ENCODE measurements at places on chromosomes 7 and 10.

- DNase-seq: no peak
These were observed 46.4 kb upstream of the RSBN1L start for GRCh38 chr7:77649716-77650349.

DNA sequence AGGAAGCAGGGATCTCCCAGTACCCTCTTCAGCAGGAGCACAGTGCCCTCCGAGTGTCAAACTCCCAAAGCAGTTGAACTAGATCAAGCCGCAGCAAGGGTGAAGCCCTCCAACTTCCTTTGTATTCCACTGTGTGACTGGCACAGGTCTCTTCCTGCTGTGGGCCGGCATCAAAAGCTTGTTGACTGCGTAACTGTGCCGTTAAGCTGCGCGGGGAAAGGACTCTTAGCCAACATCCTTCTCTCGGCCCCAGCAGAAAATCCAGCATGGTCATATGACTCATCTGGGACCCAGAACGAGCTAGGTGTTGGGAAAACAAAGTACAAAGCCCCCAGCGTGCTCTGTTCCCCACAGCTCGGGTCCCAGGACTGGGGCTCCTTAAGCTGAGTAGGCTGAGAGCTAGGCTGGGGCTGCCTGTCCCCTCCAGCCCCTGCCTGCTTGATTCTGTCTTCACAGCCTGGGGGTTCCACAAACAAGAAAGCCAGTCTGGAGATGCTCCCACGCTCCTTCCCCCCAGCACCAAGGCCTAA lies 52.2 kb downstream of the COL17A1 start:
- DNase-seq: no peak

DNA sequence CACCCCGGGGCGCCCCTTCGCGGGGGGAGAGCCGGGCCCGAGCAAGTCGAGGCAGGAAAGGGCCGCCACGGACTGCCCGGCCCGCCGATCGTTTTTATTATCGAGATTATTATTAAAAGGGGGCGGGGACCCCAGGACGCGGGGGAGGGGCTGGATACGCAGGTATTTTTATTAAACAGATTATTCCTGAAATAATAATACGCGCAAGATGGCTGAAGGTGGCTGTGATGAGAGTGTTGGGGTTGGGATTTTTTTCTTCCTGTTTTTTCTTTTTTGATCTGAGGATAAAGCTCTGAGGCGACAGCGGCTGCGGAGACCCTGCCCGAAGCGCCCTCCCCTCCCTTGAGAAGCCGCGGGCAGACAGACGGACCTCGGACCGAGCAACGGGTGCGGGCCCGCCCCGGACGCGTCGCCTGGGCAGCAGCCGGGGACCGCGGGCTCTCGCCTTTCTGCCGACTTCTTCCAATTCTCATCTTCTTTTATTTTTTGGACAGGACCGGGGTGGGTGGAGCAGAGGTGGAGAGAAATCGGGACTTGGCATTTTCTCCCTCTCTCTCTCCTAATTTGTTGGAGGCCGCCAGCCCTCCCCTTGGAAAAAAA lies 1.4 kb upstream of the TRIM8 start:
- DNase-seq: peak; percentile 34

- DNase-seq: no peak
These were observed 116.6 kb upstream of the LANCL2 start for GRCh38 chr7:55248526-55248925.

DNA sequence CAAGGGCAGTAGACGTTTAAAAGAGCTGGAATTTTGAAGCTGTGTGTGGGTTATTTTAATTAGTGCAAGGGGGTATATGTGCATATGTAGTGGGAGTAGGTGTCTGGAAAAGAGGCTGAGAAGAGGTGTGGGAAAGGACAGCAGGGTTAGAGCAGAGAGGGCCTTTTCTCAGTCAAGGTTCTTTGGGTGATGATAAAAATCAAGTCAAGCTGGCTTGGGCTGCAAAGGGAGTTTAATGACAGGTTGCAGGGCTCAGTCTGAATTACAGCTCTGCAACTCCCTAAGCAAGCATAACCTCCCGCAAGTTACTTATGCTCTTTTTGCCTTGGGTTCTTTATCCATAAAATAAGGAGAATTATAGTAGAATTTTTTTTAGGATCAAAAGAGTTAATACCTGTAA lies 83.5 kb downstream of the RELN start:
- DNase-seq: no peak

GRCh38 chr10:7795605-7796004 lies 7.6 kb downstream of the ATP5F1C start:
- peak; percentile 22 for DNase-seq

DNA sequence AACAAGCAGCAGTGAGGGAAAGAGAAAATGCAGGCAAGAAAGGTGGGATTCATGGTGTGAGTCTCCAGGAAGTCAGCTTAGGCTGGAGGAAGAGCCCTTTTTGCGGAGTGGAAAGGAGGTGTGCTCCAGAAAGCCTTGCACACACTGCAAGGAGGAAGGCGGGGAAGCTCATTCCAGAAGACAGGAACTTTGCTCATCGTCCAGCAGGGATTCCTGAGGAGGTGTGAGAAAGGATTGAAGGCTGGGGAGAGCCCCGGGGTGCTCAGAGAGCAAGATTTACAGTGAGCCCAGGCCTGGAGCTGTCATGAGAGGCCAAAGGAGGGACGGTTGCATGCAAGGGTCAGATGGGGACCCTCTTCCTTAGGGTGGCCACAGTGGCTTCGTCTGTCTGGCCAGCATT lies 17.6 kb downstream of the SLC29A3 start:
- DNase-seq: no peak

- peak; percentile 68 for DNase-seq
These were observed 110.3 kb upstream of the LANCL2 start for GRCh38 chr7:55254596-55255495.

DNA sequence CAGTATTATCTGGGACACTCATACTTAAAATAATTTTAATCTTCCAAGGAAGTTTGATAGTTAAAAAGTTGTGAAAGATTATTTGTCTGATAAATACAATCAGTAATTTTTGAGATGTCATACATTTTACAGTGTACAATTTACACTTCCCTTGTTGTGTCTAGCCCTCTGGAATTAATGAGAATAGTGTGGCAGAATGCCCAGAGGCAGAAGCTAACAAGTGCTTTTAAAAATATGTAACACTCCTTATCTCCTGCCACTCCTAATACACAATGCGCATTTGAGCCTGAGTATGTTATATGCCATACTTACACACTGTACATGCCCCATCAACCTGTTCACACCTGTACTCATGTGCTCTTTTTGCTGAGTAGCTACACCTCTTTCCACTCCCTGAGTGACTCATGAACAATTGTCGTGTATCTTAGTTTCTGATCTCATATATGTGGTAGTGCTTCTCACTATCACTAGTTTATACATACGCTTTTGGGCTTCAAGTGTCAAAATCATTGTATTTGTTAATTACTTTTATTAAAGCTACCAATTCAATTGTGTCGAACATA lies 106.9 kb upstream of the GNAI1 start:
- DNase-seq: no peak

GRCh38 chr10:129410688-129411392 lies 56.2 kb upstream of the MGMT start:
- DNase-seq: no peak

- no peak for DNase-seq
These were observed 640.4 kb downstream of the LRMDA start for GRCh38 chr10:76071653-76072365.

GRCh38 chr10:75208181-75208580 lies 2.4 kb upstream of the VDAC2 start:
- DNase-seq: no peak

DNA sequence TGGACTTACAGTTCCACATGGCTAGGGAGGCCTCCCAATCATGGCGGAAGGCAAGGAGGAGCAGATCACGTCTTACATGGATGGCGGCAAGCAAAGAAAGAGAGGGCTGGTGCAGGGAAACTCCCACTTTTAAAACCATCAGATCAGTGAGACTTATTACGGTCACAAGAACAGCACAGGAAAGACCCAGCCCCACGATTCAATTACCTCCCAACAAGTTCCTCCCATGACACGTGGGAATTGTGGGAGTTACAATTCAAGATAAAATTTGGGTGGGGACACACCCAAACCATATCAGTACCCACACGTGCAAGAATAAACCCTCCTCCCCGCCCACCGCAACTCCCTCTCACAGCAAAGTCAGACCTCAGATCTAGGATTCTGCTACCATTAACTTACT lies 4.5 kb upstream of the AIFM2 start:
- DNase-seq: peak; percentile 4
